ENCODE measurements at places on chromosomes 4 and X.

- DNase-seq = no peak
These were observed 1005.5 kb downstream of the ARAP2 start for GRCh38 chr4:35238793-35239192.

DNA sequence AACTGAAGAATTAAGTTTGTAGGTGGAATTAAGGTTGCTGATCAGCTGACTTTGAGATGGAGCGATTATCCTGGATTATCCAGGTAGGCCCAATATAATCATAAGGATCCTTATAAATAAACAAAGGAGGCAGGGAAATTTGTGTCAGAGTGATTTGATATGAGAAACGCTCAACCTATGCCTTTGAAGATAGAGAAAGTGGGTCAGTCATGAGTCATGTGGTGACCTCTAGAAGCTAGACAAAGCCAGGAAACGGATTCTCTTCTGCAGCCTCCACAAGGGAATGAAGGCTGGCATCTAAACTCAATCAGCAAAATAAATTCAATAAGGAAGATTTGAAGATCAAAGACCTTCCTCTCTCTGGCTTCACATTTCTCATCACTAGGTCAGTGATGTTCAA, 41.5 kb upstream of the SMIM10 start:
- DNase-seq = no peak

DNA sequence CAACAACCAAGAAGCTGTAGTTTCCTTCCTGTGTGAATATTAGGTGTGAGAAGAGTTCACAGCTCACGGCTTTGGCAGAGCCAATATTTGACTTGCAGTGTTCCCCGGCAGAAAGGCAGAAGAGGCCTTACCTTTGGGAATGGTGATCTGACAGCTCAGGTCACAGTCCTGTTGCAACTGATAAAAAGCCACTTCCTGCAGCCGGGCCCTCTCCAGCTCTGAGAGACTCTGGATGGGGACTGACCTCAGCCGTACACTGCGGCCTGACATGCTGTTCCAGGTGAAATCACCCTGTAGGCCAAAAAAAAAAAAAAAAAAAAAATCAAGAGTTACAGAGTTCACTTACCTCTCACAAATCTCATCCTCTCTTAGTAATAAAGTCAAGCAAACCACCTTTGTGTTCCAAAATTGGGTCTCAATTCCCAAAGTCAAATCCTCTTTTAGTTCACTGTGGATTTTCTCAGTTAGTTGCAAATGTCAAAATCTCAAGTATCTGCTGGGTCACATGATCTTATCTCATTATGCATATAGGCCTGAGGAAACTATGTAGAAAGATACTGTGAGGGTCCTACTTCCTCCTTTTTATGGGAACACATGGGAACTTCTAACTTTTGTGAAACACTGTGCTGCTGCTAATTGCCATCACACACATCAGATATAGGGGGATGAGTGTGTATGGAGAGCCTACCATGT, 38.6 kb upstream of the AMELX start:
- no peak for DNase-seq

GRCh38 chr4:66275411-66276038, 605.2 kb upstream of the EPHA5 start:
- no peak for DNase-seq

- no peak for DNase-seq
These were observed 36.3 kb downstream of the SNCA start for GRCh38 chr4:89800527-89801103.

- DNase-seq = no peak
These were observed 260.0 kb downstream of the GLUD2 start for GRCh38 chrX:121307449-121307848.

DNA sequence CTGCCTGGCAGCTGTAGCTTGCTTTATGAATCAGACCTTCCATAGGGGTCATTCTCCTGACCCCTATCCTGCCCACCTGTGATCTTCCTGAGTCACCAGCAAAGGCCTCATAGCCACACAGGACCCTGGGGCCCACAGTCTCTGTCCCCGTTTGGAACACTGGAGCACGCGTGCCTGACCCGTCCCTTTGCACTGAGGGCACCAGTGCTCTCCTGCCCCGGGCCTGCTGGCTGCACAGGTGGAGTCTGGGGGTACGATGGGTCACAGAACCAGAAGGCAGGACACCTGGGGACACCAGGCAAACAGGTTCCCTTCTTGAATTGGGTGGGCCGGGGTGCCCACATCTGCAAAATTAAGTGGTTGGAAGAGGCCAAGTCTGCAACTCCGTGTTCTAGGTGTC, 97.2 kb downstream of the CPZ start:
- DNase-seq = no peak

- no peak for DNase-seq
These were observed 13.1 kb downstream of the RP2 start for GRCh38 chrX:46849933-46850332.

DNA sequence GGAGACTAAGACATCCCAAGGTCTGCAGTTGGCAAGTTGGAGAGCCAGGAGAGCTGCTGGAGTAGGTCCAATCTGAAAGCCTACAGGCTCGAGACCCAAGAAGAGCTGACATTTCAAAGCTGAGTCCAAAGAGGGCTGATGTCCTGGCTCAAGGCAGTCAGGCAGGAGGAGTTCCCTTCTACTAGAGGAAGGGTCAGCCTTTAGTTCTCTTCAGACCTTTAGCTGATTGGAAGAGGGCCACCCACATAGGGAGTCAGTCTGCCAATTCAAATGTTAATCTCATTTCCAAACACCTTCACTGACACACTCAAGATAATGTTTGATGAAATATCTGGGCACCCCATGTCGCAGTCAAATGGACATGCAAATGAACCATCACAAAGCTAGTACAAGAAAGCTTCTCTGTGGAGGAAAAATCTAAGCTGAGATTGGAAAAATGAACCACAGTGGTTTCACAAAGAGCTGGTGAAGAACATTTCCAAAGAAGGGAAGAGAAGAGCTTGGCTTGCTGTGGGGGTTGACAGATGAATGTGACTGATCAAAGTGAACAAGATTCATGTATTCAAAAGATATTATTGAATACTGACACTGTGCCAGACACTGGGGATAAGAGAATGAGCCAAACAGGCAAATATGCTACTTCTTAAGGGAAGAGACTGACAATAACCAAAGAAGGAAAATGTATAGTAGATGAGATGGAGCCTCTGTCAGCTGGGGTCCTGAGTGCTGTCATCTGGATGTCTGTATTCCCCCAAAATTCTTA, 61.2 kb downstream of the STK32B start:
- DNase-seq = no peak

DNA sequence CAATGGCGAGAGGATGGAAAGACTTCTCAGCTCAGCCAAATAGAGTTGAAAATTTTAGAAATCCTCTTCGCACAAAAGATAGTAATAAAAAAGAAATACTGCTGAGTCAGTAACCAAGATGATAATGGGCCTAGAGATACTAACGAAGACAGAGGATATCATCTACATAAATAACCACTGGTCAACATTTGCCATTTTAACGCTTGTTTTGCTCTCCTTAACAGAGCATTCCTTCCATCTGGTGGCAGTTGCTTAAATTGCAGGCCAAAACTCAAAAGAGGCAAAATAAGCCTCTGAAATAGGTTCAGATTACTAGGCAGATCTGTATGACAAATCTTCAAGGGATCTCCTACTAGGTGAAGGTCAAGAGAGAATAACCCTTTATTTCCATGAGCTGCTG, 51.7 kb upstream of the MCF2 start:
- DNase-seq = no peak

Measured in amygdala (tissue), 56 donors.